Effector memory CD4-positive, alpha-beta T cell (primary cell): ENCODE measurements at places on chromosomes 12 and 14.

DNA sequence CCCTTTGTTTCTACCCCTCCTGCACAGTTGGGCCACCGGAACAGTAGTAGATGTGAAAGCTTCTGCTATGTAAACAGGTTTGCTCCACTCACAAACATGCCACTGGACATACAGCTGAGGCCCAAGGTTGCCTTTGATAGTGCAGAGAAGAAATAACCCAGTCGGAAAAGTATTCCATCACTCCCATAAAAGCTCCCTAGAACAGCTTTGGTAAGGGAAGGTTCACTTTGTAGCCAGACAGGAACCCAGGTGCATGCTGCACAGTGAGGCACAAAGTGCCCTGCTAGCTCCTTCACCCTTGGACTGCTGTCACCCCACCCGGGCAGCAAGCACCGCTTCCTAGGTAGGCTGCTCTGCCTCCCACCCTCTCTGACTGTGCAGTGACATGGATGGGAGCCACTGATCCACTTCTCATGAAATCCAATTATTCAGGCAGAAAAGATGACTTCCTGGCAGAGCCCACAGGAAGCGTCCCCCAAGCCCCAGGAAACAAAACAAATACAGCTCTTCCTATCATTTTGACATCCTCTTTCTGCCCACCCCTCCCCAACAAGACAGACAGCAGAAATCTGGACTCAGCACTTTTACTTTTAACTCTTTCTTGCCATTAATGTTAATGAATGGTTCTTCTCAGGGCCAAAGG, 100.2 kb downstream of the SRGAP1 start:
- no peak for DNase-seq

DNA sequence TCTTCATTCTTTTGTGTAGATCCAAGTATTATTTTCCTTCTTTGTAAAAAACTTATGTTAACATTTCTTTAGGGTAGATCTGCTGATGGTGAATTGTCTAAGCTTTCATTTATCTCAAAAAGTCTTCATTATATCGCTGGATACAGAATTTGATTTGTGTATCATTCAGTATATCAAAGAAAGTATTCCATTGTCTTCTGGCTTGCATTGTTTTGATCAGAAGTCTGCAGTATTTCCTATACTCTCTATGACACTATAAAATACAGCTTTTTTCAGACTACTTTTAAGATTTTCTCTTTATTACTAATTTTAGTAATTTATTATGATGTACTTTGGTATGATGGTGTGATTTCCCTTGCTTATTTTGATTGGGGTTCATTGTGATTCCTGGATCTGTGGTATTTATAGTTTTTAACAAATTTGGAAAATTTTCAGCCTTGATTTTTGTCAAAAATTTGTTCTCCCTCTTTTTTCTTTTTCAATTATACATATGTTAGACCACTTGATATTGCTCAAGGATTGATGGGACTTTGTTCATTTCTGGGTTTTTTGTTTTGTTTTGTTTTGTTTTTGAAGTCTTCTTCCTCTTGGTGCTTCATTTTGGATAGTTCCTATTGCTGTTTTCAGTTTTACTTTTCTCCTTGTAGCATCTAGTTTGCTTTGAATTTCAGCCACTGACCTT, 176.5 kb downstream of the ZFP36L1 start:
- DNase-seq, result no peak

- no peak for DNase-seq
These were observed 5.5 kb downstream of the TNFAIP2 start for GRCh38 chr14:103128631-103129300.

- DNase-seq, result no peak
These were observed 13.6 kb downstream of the CTDSP2 start for GRCh38 chr12:57832966-57833365.

GRCh38 chr12:101935890-101936746, 58.7 kb downstream of the DRAM1 start:
- DNase-seq, result no peak

DNA sequence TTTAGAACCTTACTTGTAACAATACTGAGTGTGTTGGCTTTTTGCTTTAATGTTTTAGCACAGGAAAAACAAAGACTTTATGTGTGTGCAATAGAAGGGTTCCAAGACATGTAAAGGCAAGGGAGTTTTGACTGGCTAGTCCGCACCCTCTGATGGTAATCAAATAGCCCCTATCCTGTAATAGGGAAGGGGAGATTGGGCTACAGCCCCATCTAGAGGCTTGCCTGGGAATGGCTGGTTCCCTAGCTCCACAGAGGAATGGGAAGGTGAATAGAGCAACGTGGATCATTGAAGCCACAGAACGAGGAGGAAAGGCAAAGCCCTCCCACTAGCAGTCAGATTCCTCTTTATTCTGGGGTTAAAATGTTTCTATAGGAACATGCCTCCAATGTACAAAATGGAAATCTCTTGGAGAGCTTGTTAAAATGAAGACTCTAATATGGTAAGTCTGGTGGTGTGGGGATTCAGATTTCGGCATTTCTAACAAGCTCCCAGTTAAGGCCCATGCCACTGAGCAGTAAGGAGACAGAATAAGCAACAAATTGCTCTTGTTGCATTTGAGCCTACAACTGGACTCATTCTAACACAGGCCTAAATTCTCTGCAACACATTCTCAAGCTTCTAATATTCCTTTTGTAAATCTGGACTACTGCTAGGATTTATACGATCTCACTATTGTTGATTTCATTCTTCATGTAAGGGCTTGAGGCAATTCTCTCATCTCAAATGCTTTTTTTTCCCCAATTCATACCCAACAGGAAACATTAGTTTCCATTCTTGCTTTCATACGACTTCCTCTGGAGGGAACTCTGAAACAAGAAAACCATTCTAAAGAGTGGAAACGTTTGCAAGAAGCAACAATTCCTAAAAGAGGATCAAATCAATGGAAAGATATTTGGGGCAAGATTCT, 57.1 kb downstream of the NIN start:
- DNase-seq, result no peak

DNA sequence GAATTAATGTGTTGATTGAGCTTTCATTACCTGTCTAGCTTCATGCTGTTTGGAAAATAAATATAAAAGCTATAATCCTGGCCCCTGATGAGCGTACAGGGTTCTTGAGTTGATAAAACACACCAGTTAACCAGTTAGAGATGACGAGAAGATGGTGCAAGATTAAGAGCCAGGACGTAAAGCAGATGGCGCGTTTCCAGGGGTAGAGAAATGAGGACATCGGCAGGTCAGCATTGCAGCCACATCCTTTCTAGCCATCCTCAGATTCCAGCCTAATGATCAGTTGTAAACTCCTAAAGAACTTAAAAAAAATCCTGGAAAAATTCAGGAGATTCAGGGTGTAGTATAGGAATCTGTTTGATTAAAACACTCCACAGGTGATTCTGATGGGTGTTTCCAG, 203.7 kb downstream of the CACNA1C start:
- DNase-seq, result no peak

DNA sequence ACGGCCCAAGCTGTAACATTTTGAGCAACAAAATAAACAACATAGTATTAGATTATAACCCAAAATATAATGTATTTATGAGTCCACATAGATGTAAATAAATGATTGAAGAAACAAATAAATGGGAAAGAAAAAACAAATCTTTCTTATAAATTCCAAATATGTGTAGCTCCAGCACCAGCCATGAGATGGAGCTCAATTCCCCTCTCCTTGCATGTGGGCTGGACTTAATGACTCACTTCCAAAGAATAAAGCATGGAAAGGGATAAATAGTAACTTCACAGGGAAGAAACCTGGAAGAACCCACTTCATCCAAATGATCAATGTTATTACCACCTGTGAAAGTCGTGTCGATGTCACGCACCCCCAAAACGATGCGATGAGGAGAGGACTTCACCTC, 158.8 kb downstream of the RPAP3 start:
- no peak for DNase-seq

DNA sequence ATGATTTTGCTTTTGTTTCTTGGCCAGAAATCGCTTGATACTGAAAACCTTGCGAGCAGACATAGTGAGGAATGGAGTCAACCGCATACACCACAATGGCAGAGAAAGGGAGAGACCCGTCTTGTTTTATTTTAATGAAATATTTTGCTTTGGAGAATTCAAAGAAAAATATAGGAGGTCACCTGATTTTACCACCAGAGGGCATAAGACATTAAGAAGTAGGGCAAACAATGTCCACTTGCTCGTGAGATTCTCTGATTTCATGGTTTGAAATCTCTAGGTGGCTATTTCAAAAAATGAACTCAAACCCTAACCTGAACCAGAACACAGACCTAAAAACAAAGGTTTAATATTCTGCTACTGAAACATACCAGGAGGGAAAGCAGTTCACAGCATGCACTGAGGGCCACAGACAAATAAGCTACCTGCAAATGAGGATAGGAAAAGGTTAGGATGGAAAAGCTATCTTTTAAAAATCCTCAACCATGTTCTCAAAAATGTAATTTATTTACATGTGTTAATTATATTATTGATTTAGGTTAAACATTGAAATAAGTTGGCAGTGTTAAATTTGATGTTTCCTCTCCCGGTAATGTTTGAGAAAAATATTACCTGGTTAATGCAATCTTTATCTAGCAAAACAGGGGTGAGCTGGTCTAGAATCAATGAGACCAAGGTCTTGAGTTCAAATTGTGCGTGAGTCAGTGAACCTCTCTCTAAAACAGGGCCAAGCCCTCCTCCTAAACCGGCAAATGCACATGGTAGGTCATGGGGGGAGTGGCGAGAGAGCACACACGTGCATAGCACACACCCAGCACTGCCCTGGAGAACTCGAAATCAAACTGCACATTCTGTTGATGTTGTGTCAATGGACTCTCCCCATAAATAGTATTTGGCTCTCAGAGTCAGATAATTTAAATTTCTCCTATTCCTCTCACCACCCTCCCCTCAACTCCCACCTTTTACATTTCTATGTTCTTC, 12.5 kb downstream of the IFNG-AS1 start:
- DNase-seq, result no peak

GRCh38 chr14:51293149-51293911, 53.3 kb downstream of the TMX1 start:
- DNase-seq, result no peak

DNA sequence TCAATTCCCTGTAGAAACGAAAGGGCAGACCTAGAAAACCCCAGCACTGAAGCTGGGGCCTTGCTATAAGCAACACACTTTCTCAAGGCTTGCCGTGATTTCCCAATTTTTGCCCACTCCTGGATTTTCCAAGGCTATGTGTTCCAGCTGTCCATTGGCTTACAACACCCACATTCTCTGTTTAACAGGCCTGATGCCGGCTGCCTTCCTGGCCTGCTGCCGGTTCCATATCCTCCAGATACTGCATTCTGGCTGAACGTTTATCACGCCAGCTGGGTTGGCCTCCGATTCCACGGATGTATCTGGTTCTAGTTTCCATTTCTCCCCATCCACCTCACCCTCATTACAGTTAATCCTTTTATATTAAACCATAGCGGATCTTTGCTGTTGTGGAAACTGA, 2.0 kb upstream of the PCNX1 start:
- no peak for DNase-seq

DNA sequence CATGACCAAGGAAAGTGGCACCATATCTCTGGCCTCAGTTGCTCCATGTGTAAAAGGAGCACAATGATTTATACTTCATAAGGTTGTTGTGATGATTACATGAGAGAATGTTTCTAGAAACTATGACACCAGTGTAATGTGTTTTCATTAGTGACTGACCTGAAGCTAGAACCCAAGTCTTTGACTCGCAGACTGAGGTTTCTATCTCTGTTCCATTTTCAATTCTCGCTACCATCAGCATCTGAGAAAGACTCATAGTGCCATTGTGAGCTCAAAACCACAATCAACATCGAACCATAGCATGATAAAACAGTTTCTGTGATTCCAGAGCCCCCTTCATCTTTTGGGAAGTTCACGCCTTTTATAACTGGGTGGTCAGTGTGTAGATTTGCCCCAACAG, 53.8 kb downstream of the STAB2 start:
- DNase-seq, result no peak

DNA sequence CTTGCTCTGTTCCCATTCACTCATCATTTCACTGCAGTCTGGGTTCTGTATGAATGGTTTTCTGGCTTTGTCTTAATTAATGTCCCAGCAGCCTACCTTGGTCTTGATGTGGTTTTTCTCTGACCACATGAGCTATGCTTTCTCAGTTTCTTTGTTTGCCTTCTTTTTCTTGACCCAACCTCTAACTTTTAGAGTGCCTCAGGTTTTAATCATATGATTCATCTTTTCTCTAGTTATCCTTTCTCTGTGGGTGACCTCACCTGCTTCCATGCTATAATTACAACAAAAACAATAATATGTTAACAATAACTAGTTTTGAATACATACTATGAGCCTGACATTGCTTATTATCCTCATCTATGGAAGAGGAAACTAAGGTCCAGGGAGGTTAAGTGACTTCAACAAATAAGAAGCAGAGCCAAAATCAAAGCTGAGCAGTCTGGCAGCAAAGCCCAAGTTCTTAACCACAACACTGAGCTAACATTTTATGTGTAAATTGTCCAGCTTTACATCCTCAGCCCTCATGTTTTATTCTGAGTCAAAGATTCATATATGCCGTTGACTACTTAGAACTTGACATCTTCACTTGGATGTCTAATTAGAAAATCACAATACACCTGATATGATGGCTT, 4.7 kb upstream of the EPYC start:
- DNase-seq, result no peak

DNA sequence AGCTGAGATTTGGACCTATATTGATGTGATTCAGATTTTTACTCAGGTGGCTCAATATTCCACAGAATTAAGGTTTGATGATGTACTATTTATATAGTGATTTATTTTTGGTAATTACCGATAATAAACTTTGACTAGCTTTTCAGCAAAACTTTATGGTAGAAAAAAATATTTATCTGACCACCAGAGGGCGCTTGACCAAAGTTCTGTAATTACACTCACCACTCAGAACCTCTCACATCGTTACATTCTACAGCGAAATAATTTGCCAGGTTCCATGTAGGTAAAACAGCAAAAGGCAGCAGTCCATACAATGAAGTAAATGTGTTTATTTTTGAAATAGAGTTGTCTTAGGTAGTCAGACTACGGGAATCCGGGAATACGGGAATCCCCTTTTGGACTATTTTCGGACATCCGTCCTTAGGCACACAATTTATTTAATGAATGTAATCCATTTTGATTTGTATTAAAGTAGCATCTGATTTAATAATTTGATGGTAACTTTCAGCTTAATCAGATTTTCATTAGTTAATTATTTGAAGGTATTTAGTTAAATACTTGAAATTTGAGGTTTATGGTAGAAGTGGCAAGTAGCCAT, 143.0 kb upstream of the DDHD1 start:
- DNase-seq, result no peak

DNA sequence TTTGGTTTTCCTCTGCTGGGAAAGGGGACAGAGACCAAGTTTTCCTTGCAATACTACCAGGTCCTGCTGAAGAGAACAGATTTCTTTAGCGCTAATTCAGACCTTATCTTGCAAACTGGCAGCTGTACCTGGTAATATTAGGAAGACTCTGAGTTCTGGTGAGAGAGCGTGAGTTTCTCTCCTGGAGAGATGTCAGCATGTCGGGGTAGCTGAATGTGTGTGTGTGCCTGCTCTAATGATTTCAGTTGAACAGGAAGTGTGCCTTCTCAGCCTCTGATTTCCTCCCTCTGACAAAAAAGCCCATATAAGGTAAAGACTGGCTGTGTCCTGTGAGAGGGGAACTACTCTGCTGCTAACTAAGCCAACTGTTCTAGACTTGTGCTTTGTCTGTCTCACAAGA, 10.3 kb upstream of the ERP27 start:
- peak; percentile 26 for DNase-seq
